ENCODE measurements at places on chromosomes 16 and 17.

GRCh38 chr17:30520436-30520835 is 43.2 kb downstream of the GOSR1 start:
- DNase-seq, result no peak

DNA sequence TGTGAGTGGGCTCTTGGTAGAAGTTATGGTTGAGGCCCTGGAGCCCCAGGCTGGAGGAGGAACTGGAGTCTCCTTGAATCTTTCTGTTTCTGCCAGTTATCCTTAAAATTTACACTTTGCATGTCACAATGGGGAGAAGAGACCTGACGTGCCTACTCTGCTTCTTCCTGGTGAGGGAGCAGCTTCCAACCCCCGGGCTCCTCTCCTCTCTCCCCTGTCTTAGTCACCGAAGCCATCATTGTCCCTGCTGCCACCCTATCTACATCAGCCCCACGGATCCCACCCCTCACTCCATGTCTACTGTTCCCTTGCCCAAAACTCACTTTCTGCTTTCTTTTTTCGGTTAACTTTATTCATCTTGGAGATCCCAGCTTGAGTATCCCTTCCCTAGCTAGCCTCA is 17.6 kb downstream of the DNAJA3 start:
- no peak for DNase-seq

GRCh38 chr17:4810696-4811290 is 3.8 kb downstream of the PLD2 start:
- no peak for DNase-seq

GRCh38 chr16:20767577-20767976 is 3.8 kb downstream of the ACSM3 start:
- no peak for DNase-seq

DNA sequence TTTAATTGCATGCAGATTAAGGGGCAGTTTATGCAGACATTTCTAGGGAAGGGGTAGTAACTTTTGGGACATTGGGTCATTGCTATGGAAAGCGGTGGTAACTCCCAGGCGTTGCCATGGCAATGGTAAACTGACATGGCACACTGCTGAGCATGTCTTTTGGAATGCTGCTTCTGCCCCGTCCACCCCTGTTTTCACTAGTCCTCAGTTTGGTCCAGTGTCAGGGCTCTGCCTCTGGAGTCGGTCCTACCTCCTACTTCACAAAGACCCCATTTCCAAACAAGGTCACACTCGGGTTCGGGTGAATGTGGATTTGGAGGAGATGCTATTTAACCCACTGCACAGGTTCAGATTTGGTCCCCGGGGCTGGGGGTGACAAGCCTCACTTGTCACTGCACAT is 2.9 kb downstream of the IL34 start:
- DNase-seq, result no peak

DNA sequence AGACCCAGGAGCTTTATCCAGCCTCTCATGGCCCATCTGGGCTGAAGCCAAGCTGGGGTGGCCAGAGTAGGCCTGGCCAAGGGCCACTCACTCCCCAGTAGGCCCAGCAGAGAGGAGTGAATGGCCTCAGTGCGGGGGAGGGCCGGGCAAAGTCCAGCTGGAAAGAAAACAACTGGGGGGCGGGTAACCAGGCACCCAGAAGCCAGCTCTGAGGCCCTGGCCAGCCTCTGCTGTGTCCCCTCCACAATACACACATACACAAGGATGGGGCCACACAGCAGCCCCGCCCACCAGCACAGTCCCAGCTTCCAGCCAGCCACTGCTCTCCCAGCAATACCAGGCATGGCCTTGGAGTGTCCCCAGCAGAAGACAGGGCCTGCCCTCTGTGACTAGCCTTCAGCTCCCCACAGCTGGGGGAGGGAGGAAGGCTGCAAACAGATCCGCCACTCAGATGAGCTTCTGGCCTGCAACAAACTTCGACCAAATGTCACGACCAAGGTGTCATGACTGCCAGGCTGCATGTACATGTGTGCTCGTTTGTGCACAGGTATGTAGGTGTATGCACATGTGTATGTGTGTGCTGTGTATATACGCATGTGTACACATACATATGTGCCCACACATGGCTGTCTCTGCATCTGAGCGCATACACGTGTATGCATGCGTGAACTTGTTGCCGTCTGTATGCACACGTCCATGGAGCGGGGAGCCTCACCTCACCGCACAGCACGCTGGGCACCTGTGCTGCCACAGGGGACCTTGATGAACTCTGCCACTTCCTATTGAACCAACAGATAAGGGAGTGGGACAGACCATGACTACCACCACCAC is 5.0 kb downstream of the CARHSP1 start:
- DNase-seq, result no peak

GRCh38 chr17:13491916-13492736 is 109.6 kb downstream of the HS3ST3A1 start:
- no peak for DNase-seq

- no peak for DNase-seq
These were observed 31.5 kb downstream of the WSCD1 start for GRCh38 chr17:6101706-6102105.

GRCh38 chr17:17748604-17749003 is 67.3 kb downstream of the RAI1 start:
- no peak for DNase-seq
